ENCODE measurements at places on chromosomes 11 and 22.

GRCh38 chr11:93196816-93197379 lies 893 bp downstream of the SLC36A4 start:
- DNase-seq = no peak

GRCh38 chr22:45353786-45354185 lies 44.1 kb downstream of the FAM118A start:
- DNase-seq = no peak

- no peak for DNase-seq
These were observed 55.2 kb downstream of the FLRT1 start for GRCh38 chr11:64090806-64091516.

DNA sequence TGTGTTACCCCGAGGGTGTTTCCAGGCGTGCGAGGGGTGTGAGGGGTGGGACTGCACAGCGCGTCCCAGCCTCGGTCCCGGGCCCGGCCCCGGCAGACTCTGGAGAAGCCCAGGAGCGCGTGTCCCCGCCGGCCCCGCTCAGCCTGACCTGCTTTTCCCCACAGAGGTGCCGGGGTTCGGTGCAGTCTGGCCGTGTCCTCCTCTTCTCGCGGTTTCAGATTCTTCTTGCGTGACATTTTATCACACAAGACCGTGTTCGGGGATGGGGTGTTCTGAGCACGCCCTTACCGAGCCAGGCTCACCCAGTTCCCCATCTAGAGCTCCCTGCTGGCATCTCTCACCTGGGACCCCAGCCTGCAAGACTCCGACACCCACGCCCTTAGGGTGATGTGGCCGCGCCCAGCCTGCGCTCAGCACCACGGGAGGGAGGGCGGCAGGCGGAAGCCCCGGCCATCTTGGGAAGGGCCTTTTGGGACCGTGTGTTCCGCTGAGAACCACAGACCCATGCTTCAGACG lies 775.6 kb downstream of the BRD1 start:
- no peak for DNase-seq

DNA sequence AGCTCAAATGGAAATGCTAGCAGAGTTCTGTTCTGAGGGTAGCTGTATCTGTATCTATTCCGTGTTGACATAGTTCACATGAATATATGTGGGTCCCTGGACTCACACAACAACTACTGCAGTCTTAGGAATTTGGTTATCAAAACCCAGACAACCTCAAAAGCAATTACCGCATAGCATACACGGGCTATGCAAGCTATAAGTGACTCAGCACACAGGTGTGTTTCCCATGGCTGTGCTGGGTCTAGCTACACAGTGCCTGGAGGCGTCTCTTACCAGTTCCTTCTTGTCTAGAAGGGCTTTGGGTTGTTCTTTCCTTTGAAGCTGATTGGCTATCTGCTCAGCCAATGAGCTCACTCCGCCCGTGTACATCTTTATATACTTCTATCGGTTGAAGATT lies 98.2 kb upstream of the BID start:
- no peak for DNase-seq

- no peak for DNase-seq
These were observed 257.1 kb upstream of the TENM4 start for GRCh38 chr11:79697905-79698304.

- DNase-seq = no peak
These were observed 3.5 kb downstream of the KRTAP5-9 start for GRCh38 chr11:71551711-71552110.

DNA sequence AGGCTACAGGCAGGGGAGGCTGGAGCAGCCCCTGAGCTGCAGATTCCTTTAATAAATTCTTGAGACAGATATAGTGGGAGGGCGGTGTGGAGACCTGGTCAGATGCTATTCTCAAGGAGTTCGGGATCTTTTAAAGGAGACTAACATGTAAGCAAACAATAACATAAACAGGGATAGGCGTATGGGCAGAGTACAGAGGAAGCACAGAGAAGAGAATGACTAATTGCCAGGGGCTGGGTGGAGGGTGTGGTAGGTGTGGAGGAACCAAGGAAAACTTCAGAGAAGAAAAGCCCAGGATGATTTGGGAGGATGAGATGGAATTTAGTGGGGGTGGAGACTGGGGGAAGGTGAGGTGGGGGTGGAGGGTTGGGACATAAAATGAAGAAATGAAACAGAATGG lies 9.7 kb upstream of the HEPHL1 start:
- no peak for DNase-seq

DNA sequence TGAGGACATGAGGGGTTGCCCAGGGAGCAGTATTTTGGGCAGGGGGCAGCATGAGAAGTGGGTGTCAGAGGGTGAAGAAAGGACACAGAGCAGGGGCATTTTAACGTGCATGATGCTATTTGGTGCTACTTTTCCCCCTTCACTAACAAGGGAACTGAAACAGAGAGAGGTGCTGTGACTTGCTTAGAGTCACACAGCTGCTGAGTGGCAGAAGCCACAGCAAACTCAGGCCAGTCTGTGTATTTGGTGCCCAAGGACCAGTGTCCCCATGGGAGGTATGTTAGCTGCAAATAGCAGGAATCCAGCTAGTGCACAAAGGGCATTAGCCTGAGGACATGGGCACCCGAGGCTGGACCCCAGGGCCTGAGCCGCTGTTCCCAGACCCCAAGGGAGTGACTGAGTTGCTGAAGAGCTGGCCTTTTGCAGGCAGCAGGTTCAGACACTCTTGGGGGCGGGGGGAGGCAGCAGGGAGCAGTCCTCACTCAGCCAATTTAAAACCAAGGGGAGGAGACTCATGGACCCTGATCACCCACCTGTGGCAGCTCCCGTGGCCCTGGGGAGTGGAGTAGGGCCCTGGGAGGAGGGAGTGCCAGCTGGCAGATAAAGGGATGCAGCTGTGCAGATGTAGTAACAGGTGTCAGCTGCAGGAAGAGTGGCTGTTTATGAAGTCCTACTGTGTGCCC lies 14.6 kb downstream of the PARVG start:
- DNase-seq = no peak

DNA sequence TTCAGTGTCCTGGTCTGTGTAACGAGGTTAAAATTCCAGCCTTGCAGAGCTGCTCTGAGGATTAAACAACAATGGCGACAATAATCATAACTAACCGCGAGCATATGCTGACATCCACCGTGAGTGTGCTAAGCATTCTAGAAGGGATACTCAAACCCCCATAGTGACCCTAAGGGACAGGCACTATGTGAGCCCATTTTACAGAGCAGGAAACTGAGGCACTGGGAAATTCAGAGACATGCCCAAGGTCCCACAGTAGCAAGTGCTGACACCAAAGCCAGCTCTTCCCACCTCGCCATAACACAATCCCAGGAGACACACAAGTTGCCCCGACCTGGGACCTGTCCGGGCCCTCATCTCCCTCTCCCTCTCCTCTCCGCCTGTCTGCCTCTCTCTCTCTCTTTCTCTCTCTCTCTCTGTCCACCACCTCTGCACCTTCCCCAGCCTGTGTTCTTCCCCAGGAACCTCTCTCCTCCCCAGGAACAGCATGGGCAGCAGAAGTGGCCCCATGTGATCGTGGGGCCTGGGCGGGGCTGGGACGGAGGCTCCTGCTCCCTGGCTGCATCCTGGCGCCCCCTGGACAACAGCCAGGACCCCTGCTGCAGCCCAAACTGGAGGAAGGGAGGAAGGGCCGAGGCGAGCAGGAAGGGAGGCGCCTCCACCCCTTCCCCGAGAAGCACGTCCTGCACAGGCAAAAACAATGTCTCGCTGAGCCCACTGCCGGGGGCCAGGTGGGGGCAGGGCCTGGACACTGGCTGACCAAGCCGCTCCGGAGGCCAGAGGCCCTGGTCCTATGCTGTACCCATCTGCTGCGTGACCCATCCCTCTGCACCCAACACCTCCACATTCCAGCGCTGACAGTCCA lies 14.8 kb upstream of the MFNG start:
- no peak for DNase-seq

DNA sequence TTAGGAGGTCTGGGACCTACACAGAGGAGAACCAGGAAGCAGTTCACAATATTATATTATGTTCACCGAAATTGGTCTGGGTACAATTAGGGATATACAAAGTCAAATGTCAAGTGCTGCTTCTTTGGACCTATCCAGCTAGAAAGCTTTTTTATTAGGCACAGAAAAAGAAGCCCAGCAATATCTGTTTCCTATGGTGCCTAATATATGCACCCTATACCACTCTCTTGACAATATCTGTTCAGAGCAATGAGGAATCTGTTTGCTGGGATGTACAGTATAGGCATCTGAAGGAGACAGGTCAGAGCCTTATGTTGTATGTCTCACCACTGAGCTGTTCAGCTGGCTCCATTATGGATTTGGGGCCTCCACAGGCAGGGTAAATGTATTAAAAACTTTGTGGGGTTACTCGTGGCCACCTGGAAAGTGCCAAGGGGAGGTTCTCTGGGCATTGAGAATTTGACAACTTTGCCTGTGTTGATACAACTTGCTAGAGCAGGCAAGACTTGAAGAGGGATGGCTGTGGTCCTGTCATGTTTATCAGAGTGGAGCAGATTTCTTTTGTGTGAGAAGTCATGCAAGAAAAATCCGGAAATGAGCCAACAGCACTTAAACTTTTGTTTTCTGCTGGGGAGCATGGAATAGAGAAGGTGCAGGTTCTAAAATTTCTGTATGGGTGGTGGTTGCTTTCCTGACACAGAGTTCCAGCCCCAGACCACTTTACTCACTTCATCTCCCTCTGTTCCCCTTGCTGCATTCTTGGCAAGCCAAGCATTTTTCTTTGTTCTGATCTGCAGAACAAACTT lies 10.1 kb downstream of the STIM1 start:
- no peak for DNase-seq

- DNase-seq = no peak
These were observed 26.5 kb downstream of the ARHGEF17 start for GRCh38 chr11:73334384-73335203.

DNA sequence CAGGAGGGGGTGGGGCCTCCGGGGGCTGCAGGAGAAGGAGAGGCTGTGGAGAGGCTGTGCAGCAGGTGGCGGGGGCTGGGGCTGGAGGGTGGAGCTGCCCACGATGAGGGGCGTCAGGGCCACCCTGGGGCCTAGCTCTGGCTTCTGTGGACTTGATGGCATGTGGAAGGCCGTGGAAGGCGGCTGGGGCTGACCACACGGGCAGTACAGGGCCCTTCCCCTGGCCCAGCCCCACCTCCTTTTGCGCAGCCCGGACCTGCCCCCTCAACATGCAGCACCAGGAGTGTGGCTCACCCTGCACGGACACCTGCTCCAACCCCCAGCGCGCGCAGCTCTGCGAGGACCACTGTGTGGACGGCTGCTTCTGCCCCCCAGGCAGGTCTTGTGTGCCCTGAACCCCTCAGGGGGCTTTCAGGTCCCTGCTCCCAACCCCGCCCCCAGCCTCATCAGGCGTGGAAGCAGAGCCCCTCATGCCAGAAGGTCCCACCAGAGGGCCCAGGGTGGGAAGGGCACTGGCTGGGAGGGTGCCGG lies 6.1 kb downstream of the MUC5B start:
- no peak for DNase-seq

- no peak for DNase-seq
These were observed 2.7 kb upstream of the BACE1 start for GRCh38 chr11:117318738-117319137.

- no peak for DNase-seq
These were observed 87.6 kb downstream of the ST3GAL4 start for GRCh38 chr11:126443120-126443519.

- DNase-seq = no peak
These were observed 51.0 kb downstream of the MAPK1 start for GRCh38 chr22:21816472-21816786.

- DNase-seq = no peak
These were observed 439 bp downstream of the SNX32 start for GRCh38 chr11:65834202-65834601.

All from Panc1 (cell line).